ENCODE measurements at places on chromosomes 2 and 18.

GRCh38 chr2:229104974-229105387, 166.1 kb downstream of the PID1 start:
- no peak for DNase-seq

DNA sequence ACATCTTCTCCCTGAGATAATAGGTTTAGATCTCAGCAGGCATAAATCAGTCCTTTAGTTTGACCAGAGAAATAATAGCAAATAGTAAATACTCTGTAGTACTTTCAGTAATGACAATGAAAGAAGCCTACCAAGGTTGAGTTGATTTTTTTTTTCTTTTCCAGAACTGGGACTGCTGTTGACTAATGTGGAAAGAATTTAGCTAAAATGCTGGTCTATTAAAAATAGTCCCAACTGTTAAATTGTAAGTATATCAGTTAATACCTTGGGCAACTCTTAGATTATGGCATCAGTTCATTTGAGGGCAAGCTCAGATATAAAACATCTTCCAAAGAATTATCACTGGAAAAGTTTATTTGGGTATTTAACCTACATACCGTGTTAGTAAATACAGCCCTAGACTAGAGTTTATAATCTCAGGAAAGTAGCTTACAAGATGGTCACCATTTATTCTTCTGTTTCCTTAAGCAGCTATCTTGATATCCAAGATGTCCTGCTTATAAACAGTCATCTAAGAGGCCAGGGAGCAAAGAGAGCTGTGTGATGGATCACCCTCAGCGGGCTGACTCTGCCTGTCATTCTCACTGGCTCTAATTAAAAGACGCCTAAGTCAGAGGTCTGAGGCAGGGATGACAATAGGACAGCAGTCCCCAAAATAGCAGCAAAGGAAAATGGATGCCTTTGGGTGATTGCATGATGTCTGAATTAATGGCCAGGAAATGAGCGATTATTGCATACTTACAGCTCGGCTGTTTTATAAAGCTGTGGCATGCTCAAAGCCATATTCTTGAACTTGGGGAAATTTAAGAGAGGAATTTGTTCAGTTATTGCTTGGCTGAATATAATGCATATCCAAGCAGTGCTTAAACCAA, 121.3 kb downstream of the MTX2 start:
- DNase-seq = no peak

GRCh38 chr2:53787614-53788289, 908 bp downstream of the ERLEC1 start:
- DNase-seq = peak; percentile 14

DNA sequence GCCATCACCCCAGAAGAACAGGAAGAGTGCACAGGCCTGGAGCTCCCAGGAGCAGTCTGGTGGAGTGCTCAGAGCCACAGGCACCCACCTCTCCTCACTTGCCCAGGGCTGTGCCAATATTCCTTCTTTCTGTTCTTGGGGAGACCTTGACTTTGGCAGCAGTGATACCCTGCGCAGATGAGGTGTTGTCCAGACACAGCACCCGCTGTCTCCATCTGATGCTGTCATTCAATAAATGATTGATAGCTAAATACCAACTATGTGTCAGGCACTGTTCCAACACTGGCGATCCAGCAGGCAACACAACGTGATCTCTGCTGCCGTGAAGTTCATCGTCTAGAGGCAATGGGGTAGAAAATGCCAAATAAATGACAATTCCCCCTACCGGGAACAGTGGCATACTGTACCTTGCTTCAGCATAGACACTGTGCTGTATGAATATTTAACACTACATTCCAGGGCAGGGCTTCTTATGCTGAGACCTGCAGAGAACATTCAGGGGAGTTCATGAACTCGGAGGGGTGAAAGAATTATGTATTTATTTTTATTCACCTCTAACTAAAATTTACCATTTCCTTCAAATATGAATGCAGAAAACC, 320.5 kb upstream of the NCKAP5 start:
- DNase-seq = no peak

- DNase-seq = no peak
These were observed 57.7 kb downstream of the PRKCE start for GRCh38 chr2:45709137-45709536.
